ENCODE measurements at places on chromosomes 7 and 10.

- DNase-seq = peak; percentile 89
Observed at GRCh38 chr7:116499168-116500077, at the start of gene CAV2. TSS of gene CAV2 (plus strand) at chr7:116499738. CDS start at chr7:116499782, 44 bp downstream.

DNA sequence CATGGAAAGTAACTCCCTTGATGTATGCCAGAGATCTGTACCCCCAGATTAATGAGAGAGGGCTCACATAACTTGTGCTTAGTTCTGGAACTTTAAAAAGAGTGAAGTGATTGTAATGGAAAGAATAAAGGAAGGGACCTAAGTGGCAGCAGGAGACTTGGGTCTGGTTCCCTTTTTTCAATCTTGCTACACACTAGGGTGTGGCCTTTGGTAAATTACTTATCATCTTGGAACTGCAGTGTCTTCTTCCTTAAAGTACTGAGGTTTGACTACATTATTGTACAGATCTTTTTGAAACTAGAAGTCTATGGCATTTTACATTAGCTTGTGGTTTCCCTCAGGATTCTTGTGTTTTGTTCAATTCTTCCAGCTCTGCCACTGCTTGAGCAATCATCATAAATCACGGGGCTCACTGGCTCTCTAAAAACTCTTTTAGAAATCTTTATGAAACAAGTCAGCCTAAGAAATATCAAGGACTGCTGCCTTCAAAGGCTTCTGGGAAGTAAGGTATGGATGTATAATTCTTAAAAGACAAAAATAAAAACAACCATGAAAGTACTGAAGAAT, 22.5 kb upstream of the CHRM2 start:
- DNase-seq = no peak

- DNase-seq = no peak
Observed at GRCh38 chr7:98133621-98134303, 27.1 kb downstream of the LMTK2 start.

DNA sequence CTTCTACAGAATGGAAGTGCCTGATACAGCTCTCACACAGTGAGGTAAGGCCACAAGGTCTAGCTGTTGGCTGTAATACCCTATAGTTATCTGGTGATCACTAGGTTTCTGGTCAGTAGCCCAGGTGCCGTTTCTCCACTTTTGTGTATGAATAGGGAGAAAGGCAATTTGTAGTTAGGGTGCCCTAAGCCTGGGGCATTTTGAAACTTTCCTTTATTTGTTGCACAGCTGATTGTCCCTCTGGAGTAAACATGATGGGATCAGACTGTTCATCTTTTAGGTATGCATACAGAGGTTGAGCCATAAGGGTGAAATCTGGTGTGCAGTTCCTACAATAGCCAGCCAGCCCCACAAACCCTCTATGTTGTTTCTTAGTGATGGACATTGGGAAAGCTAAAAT, 112.4 kb downstream of the ANKRD26 start:
- DNase-seq = no peak

- DNase-seq = no peak
Observed at GRCh38 chr10:3828404-3829155, 43.6 kb upstream of the KLF6 start.

DNA sequence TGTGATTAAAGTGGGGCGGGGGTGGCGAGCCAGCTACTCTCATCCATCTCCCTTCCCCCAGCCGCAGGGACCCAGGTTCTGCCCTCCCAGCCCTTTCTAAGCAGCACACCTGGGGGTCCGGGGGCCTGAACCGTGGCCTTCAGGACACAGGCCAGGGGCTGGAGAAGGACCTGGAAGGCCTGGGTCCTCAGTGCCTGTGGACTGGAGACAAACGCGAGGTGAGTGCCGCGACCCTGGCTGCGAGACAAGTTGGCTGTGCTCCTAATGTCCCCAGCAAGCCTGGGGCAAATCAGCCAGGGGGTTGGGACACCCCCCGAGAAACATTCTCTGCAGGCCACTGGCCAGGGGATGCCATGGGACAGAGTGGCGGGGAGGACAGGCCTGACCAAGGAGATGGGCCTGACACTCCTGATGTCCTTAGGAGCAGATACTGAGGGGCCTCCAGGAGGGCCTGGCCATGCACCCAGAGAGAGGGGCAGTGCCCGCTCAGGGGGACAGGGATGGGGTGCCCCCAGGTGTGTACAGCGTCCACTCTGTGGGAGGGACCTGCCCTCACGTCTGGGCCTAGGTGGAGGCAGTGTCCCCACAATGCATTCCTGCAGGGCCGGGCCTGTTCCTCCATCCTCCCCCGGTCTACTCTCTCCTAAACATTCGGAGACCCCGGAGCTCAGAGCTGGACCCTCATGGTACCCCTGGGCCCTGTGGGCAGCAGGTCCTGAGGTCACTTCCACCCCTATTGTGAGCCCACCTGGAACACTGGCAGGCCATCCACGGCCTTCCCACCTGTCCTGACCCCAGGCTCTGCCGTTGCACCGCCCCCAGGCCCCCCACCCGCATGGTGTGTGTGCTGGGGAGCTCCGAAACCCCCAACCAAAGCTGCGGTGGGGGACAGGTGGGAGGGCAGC, 13.1 kb downstream of the BRAT1 start:
- DNase-seq = peak; percentile 60

- DNase-seq = no peak
Observed at GRCh38 chr7:138238734-138239659, 162.7 kb downstream of the AKR1D1 start.

DNA sequence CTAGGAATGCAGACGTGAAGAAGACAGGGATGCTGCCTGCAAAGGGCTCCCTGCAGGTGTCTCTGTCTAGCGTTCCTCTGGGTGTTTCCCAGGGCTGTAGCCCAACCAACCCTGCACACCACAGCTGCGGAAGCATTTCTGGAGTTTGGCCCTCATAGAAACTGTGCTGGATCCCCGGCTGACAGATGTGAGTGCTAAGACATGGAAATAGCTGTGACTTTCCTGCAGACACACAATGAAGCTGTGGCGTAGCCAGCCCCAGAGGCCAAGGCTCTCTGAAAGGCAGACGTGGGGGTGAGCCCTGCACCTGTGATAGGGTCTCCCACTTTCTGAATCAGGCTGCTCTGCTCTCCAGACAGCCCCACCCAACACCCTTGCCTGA, 44.8 kb downstream of the ADCYAP1R1 start:
- peak; percentile 55 for DNase-seq

DNA sequence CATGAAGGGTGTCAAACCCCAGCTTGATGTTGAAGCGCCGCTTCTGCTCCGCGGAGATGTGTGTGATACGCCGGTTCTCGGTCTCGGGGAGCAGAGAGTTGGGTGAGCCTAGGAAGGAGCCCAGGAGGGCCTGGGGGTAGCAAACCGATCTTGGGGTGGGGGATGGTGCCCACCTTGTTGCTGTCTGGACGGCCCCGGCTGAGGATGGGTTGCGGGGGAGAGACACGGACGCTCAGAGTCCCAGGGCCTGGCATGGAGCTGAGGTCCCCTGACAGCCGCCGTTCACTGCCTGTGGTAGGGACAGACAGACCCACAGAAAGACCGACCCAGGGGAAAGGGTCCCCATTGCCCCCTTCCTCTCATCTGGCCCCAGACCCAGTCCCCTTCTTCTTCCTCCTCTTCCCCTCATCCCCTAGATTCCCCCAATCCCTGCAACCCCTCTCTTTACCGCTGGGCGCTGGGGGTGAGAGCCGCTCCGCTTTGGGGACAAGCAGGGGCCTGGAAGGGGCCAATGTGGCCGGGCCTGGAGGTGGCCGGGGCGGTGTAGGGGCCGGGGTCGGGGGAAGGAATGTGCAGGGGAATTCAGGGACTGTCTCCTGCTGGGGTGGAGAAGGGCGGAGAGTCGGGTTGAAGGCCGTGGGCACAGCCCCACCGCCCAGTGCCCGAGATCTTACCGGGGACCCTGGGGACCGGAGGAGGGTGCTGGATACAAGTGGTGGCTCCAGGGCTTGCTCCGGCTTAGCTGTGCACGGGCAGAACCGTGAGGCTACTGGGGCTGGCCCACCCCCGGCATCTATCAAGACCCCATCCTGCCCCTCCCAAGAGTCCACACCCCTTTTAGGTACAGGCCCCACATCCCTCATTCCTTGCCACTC, 18.0 kb upstream of the TBL2 start:
- no peak for DNase-seq

DNA sequence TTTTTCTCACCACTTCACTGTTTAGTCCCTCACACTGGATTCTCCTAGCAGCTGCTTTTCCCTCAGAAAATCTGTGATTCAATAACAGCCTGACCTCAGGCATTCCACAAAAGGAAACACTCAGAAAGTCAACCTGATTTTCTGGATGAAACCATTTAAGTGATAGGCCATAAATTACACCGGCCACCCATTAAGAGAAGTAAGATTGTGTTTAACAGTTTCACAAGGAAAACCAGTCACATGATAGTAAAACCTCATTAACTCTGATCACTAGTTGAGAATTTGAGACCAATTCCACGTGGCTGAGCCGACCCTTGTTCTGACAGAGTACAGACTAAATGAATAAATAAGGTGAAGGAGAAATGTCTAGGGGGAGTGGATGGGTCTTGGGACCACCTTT, 7.7 kb downstream of the GRM8 start:
- no peak for DNase-seq

DNA sequence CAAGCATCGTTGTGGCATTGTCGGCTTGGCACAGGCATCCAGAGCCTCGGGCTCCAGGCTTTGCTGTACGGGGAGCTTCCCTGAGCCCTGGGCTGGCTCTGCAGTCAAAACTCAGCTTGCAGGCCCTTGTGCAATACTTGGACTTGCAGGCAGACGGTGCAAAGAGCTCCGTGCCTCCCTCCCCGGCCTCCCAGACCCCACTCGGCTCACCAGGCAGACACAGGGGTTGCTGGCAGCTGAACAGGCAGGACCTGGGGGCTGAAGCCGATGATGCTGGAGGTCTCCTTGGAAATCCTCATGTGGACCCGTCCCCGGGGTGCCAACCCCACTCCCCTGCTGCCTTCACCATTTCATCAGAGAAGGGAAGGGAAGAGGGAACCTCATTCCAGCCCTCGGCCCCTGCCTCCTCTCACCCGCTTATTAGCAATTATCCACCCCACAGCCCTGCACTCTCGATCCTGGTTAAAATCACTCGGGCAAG, 59.6 kb upstream of the GNA12 start:
- no peak for DNase-seq

DNA sequence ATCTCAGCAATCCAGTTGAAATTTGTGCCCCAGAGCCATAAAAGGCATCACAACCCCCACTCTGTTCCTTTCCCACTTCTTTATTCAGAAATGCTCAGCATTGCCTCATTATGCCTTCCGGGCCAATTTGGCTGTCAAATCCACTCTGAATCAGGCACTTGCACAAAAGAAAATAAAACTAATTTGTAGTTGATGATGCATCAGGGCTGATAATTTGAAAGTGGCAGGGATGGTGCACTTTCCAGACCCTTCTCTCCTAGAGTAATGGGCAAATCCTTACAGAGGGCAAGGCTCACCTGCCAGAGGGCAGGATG, 147.9 kb upstream of the PDE1C start:
- peak; percentile 49 for DNase-seq

- DNase-seq = no peak
Observed at GRCh38 chr10:125926247-125926646, 29.9 kb downstream of the FANK1 start.

- DNase-seq = no peak
Observed at GRCh38 chr10:101489355-101489754, 98.7 kb downstream of the POLL start.

DNA sequence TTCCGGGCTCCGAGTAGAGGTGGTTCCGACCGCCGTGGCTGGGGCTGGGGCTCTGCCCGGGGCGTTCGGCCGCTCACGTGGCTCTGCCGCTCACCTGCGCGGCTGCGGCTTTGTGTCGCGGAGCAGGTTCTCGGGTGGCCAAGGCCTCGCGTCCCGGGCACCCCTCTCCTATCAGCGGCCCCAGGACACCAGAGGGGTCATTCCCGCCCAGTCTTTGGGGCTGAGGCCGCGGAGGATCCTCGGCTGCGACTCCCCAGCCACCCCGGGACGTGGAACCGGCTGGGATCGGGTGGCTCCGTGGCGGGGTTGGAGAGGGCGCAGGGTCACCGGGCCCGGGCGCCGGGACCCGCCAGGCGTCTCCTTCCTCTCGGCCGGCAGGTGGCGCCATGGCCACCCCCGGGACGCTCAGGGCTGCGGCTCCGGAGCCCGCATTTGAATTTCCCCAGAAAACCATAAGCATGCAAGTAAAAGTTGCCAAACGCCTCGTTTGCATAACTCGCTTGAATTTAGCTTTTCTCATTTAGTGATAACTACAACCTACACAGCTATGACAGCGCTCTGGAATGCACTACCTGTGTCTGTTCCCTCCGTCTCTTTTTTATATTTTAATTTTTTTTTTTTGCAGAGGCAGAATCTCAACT, 1.2 kb downstream of the COL26A1 start:
- no peak for DNase-seq

DNA sequence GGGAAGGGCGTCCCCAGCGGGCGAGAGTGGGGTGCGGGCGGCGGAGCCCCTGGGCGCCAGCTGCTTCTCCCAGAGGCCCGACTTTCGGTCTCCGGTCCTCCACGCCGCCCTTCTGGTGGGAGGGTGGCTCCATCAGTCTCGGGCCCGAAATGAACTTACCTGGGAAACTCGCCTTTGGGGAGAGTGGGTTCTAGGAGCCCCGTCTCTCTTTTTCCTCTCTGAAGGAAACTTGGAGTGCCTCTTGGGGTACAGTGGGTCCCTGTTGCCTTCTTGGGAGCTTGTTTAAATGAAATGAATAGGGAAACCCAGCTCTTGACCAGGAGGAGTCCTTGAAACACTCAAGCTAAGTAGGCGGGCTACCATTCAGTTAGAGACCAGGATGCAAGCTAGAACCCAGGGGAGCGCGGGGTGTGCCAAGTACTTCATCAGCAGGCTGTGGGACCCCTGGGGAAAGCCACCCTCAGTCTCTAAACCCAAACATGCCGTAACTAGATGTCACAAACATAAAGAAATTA, 1.3 kb downstream of the SLC26A4 start:
- DNase-seq = no peak

DNA sequence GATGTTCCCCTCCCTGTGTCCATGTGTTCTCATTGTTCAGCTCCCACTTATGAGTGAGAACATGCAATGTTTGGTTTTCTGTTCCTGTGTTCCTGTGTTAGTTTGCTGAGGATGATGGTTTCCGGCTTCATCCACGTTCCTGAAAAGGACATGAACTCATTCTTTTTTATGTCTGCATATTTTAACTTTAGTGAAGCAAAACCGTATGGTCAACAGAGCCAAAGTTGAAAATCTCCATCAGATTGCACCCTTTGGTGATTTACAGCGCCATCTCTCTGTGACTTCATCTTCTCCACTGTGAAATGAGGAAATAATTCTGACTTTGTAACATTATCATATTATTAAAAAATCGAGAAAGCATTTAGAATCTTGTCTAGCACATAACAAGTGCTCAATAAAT, 132.3 kb upstream of the PLXDC2 start:
- DNase-seq = no peak

- DNase-seq = no peak
Observed at GRCh38 chr10:67815571-67816059, 22.4 kb downstream of the DNAJC12 start.

DNA sequence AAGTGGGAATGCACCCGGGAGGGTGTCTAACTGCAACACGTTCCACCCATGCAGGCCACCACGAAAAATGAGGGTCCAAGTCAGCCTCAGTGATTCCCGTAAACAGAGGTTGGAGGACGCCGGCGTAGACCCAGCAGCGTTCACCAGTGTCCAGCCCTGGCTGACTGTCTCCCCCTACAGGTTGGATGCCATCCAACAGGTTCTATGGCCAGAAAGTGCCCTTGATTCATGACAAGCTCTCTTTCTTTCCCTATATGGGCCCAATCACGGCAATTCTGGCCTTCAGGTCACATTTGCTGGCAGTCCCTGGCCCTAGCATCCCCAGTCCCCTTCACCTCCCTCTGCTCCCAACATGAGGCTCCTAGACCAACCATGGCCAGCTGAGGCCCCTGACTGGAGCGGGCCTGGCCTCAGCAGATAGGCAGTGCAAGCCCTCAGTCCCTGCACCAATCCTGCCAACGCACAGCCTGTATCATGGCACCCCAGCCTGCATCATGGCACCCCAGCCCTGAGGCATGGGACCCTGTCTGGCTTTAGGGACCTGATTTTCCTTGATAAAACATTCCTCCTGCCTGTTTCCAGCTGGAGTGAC, 227.4 kb downstream of the GRID1 start:
- no peak for DNase-seq

All from coronary artery (tissue), 2 donors.